Thoracic aorta (tissue), 2 donors: ENCODE measurements at places on chromosomes 4 and X. TPM values are rescaled to one million over a fixed set of nuclear protein-coding genes. Genes with fewer than 3 reads are reported as not detected.

Gene TDO2
- not detected for total RNA-seq

Gene NEIL3
- not detected for total RNA-seq

Gene HHIP
- 0.54 TPM for total RNA-seq

Gene SUPT20HL2
- total RNA-seq, result not detected

Gene PPARGC1A
- 1.3 TPM for total RNA-seq

Gene CTAG1B
- total RNA-seq, result not detected

Gene EGFL6
- total RNA-seq, result not detected

GRCh38 chr4:112861691-112862674 is 187.5 kb upstream of the ANK2 start:
- H3K27ac ChIP-seq, result peak overlapping the region; percentile 27
- peaks cover 12% of the 10 kb centered on the region for H3K4me1 ChIP-seq
- H3K4me3 ChIP-seq, result peak overlapping the region; percentile 32
- no peak for DNase-seq

GRCh38 chr4:38819569-38819968 is 15.0 kb upstream of the TLR1 start:
- H3K27ac ChIP-seq, result no peak overlapping the region
- no peak for DNase-seq
- no peak overlapping the region for H3K4me3 ChIP-seq
- no peaks in the 10 kb centered on the region for H3K27me3 ChIP-seq
- no peaks in the 10 kb centered on the region for H3K4me1 ChIP-seq

DNA sequence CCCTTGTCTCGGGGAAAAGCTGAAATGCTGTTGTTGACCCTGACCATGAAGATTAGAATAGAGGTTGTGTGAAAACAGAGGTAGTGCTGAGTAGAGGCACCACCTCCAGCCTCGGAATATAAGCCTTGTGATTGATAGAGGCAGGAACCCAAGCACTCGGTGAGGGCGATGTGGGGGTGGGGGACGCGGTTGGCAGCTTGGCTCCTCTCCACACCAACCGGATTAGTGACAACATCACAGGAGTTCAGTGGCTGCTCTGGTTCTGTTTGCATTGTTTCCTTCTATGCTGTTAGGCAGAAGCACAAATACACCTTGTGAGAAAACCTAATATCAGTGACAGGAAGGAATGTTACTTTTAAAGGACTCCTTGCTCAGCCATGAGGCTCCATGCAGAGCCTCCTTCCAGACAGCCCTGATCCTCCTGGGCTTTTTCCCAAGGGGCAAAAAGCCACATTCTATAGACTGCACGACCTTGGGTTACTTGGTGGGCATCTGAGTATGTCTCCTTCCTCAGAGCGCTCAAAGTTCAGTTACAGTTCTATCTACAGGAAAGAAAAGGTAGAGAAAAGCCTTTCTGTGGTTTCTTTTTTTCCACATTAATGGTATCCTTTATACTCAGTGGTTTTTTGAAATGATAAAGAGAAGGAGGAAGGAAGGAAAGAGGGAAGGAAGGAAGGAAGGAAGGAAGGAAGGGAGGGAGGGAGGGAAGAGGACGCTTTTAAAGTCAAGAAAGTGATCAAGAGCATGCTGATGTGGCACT is 150.4 kb upstream of the NOCT start:
- H3K27ac ChIP-seq, result no peak overlapping the region
- DNase-seq, result no peak
- H3K27me3 ChIP-seq, result no peaks in the 10 kb centered on the region
- no peaks in the 10 kb centered on the region for H3K36me3 ChIP-seq

DNA sequence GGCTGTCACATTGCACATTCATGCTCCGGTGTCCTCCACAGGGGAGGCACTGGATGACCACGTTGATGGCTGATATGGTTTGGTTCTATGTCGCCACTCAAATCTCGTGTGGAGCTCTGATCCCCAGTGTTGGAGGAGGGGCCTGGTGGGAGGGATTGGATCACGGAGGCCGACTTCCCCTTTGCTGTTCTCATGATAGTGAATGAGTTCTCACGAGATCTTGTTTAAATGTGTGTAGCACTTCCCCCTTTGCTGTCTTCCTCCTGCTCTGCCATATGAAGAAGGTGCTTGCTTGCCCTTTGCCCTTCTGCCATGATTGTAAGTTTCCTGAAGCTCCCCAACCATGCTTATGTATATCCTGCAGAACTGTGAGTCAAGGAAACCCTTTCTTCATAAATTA is 22.3 kb upstream of the NAT8L start:
- H3K27me3 ChIP-seq, result no peaks in the 10 kb centered on the region
- no peak overlapping the region for H3K27ac ChIP-seq
- no peak overlapping the region for H3K4me3 ChIP-seq
- no peak for DNase-seq
- H3K36me3 ChIP-seq, result no peaks in the 10 kb centered on the region

DNA sequence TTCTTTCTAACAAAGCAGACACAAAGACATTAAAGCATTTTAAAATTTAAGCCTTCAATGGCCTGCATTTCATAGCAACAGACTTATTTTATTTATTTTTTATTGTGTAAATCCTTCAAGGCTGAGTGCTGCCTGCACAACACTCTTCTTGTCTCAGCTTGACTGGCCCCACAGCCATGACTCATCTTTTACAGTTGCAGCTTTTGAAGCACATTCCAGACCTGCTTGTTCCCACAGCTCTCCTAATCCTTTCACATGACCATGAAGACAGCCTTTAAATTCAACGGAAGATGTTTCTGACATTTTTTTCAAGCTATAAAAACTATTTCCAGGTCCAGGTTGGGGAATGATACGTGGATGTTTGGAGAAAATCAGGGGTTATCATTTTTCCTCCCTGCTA is 276.9 kb upstream of the TACR3 start:
- no peaks in the 10 kb centered on the region for H3K4me1 ChIP-seq
- H3K27ac ChIP-seq, result no peak overlapping the region
- no peak overlapping the region for H3K4me3 ChIP-seq
- no peak for DNase-seq
- H3K36me3 ChIP-seq, result no peaks in the 10 kb centered on the region
- no peaks in the 10 kb centered on the region for H3K27me3 ChIP-seq

GRCh38 chrX:69085151-69085550 is 80.1 kb downstream of the PJA1 start:
- no peaks in the 10 kb centered on the region for H3K4me1 ChIP-seq
- H3K36me3 ChIP-seq, result no peaks in the 10 kb centered on the region
- H3K4me3 ChIP-seq, result no peak overlapping the region
- H3K27me3 ChIP-seq, result no peaks in the 10 kb centered on the region
- no peak overlapping the region for H3K27ac ChIP-seq

DNA sequence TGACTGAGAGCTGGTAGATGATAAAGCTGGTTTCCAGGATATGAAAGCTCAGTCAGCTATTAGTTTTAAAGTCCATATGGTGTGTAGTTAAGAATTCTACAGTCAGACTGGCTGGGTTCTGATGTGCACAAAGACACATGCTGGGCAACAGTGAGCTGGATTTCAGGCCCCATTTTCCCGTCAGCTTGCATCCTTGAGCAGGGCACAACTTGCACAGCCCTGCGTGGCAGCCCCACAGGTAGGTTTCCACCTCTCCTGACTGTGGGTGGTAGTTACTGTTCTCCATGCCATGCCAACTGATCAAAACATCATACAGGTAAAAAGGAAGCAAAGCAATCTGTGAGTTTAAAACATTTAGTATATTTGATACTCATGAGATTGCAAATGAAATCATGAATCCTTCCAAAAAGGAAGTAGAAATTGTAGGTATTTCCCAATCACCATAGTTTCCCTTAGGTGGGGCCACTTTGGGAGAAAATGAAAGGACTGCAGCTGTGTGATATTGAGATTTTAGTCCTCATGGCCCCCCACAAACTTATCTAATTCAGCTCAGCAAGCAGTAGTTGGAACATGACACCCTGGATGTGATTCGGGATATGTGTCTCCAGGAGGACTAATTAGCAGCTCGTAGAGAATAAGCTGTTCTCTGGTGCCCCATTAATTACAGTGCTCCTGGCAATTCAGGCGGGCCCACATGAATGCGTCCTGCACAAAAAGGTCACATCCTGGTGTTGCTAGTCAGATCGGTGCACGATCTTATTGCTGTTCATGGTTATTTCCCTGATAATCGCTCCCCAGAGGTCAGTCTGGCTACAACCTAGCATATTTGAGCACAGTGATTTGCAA is 42.4 kb upstream of the NOCT start:
- H3K4me1 ChIP-seq, result no peaks in the 10 kb centered on the region
- no peaks in the 10 kb centered on the region for H3K27me3 ChIP-seq
- H3K27ac ChIP-seq, result no peak overlapping the region
- H3K4me3 ChIP-seq, result no peak overlapping the region
- H3K36me3 ChIP-seq, result no peaks in the 10 kb centered on the region

DNA sequence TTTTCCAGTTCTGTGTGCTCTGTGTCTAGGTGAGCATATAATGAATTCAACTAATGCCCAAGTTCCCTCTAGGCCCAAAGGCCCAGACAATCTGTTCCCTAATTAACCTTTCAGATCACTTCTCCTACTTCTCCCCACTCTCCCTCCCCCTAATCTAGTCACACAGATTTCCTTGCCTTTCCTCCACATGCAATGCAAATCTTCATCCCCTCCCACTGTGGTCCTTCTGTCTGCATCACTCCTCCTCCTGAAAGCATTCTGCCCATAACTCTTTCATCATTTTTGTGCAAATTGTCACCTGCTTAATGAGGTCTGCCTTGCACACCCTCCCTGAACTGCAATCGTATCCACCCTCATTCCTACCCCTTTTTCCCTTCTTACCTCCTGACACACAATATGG is 346.6 kb downstream of the FBXO8 start:
- H3K27me3 ChIP-seq, result no peaks in the 10 kb centered on the region
- no peak overlapping the region for H3K27ac ChIP-seq
- no peak overlapping the region for H3K4me3 ChIP-seq
- no peaks in the 10 kb centered on the region for H3K36me3 ChIP-seq

DNA sequence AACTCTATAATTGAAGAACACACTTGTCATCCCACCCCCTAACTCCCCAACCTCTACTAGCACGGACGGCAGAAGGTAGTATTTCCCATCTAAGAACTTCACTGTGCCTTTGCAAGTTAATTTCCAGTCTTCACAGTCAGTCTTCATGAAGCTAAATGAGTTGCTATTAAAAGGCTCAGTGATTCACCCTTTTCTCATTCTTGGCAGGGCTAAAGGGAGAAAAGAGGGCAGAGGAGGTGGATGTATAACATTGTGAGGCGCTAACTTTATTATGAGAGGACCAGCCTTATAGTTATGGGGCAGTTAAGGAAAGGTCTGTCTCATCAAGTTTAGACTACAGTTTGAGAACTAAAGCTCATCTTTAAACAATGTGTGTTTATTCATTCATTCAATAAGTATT is 161.0 kb upstream of the S100G start:
- no peaks in the 10 kb centered on the region for H3K27me3 ChIP-seq
- no peak for DNase-seq
- no peak overlapping the region for H3K27ac ChIP-seq
- no peaks in the 10 kb centered on the region for H3K4me1 ChIP-seq
- no peaks in the 10 kb centered on the region for H3K36me3 ChIP-seq

DNA sequence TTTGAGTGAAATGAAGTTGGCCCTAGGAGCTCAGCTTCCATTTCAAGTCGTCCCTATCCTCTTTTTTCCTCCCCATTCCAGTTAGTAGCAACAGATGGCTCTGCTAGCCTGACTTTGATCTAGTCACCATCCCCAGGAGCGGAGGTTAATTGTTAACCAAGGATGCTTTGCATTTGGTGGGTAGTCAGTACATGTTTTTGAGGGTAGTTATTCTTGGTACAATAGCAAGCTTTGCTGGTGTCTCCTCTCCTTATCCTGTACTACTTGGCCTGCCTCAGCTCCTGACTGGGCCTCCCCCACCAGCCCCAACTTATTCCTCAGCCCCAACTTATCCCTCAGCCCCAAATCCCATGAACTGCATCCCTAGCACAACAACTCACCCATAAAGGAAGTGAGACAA is 14.8 kb upstream of the RTL5 start:
- no peaks in the 10 kb centered on the region for H3K27me3 ChIP-seq
- no peaks in the 10 kb centered on the region for H3K4me1 ChIP-seq
- H3K36me3 ChIP-seq, result no peaks in the 10 kb centered on the region
- no peak overlapping the region for H3K27ac ChIP-seq

GRCh38 chr4:160175064-160175643 is 1072.3 kb downstream of the RAPGEF2 start:
- H3K4me1 ChIP-seq, result no peaks in the 10 kb centered on the region
- no peak overlapping the region for H3K27ac ChIP-seq
- DNase-seq, result no peak

DNA sequence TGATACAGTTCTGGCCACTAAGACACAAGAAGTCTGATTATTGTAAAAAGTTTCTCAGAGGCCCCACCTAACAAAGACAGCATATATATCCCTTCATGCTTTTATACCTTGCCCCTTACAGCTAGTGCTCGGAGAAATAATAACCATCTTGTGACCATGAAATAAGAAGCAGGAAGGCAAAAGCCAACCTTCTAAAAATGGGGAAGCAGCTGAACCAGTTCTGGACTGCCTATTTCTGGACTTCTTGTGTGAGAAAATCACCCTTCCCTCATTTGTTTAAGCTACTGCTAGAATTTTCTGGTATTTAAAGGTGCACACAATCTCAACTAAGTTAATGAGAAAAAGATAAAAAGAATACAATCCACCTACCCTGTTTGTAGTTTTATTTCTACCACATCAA is 87.5 kb downstream of the CNOT6L start:
- no peak overlapping the region for H3K27ac ChIP-seq
- no peaks in the 10 kb centered on the region for H3K4me1 ChIP-seq
- H3K4me3 ChIP-seq, result no peak overlapping the region
- DNase-seq, result no peak

GRCh38 chr4:26377328-26378311 is 56.8 kb downstream of the RBPJ start:
- peaks cover 8% of the 10 kb centered on the region for H3K4me1 ChIP-seq
- H3K4me3 ChIP-seq, result no peak overlapping the region
- no peak overlapping the region for H3K27ac ChIP-seq
- H3K36me3 ChIP-seq, result no peaks in the 10 kb centered on the region
- no peak for DNase-seq

DNA sequence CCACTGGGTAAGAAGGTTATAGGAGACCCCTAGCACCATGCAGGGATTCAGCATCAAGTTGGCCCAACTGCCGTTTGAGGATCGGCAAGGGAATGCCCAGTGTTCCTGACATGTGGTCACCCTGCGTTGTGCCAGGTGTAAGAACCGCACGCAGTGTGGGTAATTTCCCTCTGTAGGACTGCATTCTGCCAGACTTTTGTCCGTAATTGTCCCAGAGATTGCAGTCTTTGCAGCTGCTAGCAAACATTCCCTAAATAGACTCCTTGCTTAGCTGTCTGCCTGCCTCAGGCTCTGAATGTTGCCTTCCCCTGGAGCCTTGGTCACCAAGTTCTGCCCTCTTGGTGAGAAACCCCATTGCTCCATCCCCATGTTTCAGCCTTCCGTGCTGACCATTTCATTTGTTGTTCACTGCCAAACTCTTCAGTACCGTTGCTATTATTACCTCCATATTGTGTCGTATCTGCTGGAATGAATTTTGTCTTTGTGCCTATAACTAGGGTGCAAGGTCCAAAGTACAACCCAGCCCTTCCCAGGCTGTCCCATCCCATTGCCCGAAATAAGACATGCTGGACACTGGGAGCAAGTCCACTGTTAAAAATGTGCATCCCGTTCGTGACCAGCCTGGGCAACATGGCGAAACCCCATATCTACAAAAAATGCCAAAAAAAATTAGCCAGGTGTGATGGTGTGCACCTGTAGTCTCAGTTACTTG is 53.8 kb upstream of the USP9X start:
- no peak overlapping the region for H3K27ac ChIP-seq
- H3K4me1 ChIP-seq, result no peaks in the 10 kb centered on the region
- no peak overlapping the region for H3K4me3 ChIP-seq
- no peaks in the 10 kb centered on the region for H3K36me3 ChIP-seq
- H3K27me3 ChIP-seq, result no peaks in the 10 kb centered on the region
